Urinary bladder (tissue), 4 donors: ENCODE measurements at places on chromosomes 6 and 20. TPM values are rescaled to one million over a fixed set of nuclear protein-coding genes. Genes with fewer than 3 reads are reported as not detected.
A peak's percentile ranks its signal among the peaks of the same experiment; 100 is the strongest.

The SLC17A1 gene
- not detected for polyA plus RNA-seq

The AVP gene
- polyA plus RNA-seq, result not detected

The PPP1R14C gene
- polyA plus RNA-seq, result 0.08 TPM

The MCHR2 gene
- not detected for polyA plus RNA-seq

The KCNB1 gene
- 7.6 TPM for polyA plus RNA-seq

The PAX1 gene
- polyA plus RNA-seq, result not detected

The MOXD1 gene
- polyA plus RNA-seq, result 22.4 TPM

The HLA-DQB1 gene
- polyA plus RNA-seq, result 36.1 TPM

The PDYN gene
- polyA plus RNA-seq, result not detected

- no peak for DNase-seq
These were observed 5.9 kb downstream of the TMEM239 start for GRCh38 chr20:2822073-2822472.

DNA sequence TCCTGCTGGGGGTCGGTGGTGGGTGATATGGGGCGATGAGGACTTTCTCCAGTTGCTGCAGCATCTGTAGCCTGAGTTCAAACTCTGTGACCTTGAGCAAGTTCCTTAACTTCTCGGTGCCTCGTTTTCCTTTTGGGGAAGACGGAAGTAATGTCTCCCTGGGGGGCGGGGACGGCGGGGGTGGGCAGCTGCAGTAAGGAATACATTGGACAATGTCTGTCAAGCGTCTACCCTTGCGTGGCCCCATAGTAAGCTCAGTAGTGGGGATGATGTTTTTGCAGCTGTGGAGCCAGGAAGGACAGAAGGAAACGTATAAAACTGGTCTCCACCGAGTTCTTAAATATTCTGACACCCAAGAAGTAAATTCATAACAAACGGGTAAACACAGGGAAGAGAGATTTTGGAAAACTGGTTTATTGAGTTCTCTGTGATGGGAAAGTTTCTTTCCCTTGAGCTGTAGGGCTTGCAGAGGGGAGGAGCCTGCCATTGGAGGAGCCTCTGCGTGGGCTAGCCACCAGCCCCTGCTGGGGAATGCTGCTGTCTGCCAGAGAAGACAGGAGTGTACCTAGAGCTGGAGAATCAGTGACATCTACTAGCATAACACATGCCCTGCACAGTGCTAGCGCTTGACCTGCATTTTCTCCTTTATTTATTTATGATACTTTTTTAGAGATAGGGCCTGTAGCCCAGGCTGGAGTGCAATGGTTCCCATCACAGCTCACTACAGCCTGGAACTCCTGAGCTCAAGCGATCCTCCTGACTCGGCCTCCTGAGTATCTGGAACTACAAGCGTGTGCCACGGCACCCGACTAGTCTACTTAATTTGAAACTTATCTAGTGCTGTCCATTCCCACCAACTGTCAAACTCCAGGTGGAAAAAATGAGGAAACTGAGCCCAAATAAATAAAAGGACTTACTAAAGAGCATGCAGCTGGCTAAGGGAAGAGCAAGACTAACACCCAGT is 1.2 kb upstream of the ACSS1 start:
- no peak for DNase-seq

DNA sequence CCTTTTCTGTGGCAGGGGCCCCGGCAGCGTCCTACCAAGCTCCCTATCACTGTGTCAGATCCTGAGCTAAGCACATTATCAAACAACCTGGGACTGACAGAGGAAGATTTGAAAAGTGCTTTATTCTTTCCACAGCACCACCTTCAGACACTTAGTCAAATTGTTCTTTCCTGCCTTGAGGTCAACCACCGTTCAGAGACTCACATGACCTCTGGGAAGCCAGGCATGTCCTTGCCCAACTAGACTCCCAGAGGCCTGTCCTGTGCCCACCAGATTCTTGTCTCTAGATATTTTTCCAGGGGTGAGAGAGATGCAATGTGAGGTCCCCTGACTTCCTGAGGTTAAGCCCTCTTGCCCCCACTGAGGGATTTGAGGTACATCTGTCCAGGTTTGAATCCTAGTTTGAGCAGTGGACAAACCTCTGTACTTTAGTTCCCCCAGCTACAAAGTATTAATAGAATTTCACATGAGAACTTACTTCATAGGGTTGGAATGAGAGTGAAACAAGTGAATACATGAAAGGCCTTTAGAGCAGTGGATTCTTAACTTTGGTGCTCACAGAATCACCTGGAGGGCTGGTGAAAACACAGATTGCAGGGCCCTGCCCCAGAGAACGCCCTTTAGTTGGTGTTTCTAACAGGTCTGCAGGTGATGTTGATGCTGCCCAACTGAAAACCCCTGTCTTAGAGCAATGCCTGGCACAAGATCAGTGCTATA is 179.8 kb downstream of the CLIC5 start:
- no peak for DNase-seq

GRCh38 chr6:45653117-45653883 is 275.6 kb upstream of the SUPT3H start:
- no peak for DNase-seq

DNA sequence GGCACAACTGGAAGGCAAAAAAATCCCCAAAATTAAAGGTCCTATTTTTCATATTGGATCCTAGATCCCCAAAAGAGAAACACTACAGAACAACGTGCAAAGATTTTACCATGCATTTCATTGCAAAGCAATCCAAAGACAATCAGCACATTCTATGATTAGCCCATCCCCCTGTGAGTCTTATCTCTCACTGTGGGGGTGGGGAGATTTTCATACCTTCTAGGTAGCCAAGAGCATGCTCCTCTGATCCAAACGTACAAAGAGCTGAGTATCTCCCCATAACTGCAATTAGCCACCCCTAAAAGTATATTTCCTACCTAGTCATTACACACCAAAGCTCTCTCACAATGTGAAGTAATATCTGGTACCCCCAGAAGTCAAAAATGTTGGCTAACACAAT is 22.2 kb upstream of the ENTPD6 start:
- DNase-seq, result no peak

DNA sequence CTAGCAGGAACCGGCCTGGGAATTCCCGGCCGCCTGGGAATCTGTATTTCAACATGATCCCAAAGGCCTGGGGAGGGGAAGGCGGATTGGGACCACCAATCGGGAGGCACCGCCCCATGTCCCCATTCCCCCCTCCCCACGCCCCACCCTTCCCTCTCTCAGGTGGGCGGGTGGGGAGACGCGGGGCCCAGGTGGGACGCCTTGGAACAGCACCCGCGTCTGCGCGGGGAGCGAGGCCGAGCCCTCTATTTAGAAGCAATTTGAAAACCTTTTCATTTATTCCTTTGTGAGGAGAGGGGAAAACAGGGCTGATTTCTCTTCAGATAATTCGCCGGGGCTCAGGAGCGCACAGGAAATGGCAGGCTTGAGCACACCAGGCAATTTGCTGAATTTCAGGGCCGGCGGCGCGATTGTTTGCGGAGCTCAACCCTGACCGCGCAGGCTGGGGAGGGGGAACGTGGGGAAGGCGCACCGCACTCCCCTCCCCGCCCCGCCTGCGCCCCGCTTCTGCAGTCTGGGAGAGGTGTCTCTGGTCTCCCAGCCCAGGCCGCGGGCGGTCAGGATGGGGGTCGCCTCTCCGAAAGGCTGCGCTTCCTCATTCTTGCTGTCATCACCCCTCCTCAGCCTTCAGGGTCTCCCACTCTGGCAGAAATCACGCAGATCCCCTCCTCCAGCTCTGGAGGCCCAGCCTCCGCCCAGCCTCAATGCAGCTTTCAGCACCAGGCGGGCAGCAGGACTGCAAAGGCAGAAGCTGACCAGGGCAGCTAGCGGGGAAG is 170.0 kb downstream of the GRM4 start:
- DNase-seq, result no peak

- peak; percentile 68 for DNase-seq
These were observed 75.0 kb upstream of the EZR start for GRCh38 chr6:158894193-158894592.

GRCh38 chr6:169849396-169849795 is 98.0 kb downstream of the ERMARD start:
- no peak for DNase-seq

DNA sequence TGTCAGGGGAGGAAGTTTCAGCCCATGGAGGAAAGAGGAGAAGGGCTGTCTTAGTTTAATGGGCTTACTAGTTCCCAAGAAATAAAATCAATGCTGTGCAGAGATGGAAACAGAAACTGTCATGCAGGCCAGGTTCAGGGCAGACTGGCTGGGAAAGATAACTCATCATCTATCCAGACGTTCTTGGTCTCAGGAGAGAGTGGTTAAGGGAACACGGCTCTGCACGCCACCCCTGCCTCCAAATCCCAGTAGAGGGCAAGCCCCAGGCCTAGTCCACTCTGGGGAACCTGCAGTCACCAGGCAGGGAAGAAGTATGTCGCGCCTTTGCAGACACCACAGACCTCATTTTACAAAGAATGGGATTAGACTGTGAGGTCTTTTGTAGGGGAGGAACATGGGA is 12.5 kb downstream of the ALDH8A1 start:
- no peak for DNase-seq

GRCh38 chr6:134936931-134937330 is 13.0 kb downstream of the ALDH8A1 start:
- no peak for DNase-seq

GRCh38 chr20:23086931-23087411 is 847 bp upstream of the CD93 start:
- no peak for DNase-seq

GRCh38 chr6:157490611-157491269 is 109.8 kb downstream of the ZDHHC14 start:
- no peak for DNase-seq

DNA sequence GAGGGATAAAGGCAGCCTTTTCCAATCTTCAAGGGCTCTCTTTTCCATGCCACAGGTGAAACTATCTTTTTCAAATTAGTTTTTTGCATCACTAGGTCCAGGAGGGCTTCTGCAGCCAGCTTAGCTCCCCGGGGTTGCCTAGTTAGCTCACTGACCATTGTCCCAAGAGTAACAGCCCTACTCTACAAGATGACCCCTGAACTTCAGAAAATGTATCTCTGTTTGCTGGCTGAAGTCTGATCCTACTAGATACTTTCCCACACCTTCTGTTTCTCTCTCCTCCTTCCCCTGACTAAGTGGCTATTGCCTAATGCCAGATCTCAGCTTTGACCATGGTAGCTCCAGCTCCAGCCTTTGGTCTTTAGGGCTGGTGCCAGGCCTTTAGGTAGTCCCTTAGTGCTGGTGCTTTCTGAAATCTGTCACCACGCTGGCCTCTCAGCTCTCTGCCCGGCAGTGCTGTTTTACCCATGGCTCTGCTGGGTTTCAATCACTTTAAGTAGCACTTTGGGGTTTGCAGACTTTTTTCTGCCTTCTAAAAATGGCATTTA is 255.1 kb downstream of the RNGTT start:
- DNase-seq, result no peak

- no peak for DNase-seq
These were observed 2.5 kb downstream of the TRIM38 start for GRCh38 chr6:25965058-25965457.

DNA sequence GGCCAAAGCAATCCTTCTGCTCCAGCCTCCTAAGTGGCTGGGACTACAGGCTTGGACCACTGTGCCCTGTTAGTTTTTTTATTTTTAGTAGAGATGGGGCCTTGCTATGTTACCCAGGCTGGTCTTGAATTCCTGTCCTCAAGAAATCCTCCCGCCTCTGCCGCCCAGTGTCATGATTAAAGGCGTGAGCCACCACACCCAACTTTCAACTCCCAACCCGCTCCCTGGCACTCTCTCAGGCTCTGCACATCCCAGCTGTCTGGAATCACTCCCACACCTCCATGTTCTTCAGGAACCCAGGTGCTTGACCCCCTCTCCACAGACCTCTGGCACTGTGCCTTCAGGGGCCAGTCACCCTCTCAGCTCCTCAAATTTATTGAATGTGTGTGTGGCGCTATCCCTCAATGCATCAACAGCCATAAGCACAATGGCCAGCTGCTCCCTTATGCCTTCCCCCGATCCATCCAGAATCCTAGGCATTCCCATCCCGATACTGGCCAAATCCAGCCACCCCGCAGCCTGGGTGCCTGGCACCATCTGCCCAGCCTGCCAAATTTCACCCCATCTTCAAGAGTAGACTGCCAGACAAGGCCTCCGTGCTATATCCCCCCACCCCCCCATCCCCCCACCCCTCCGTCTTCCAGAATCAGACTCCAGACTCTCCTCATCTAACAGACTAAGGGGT is 647 bp upstream of the POU5F1 start:
- no peak for DNase-seq

- no peak for DNase-seq
These were observed 35.2 kb downstream of the RREB1 start for GRCh38 chr6:7142918-7143475.

GRCh38 chr6:24831771-24832716 is 33.3 kb upstream of the ARMH2 start:
- no peak for DNase-seq

- no peak for DNase-seq
These were observed 261.9 kb downstream of the CDH4 start for GRCh38 chr20:61514018-61514365.
